ENCODE measurements at places on chromosomes 12 and 14. TPM values are rescaled to one million over a fixed set of nuclear protein-coding genes. Genes with fewer than 3 reads are reported as not detected.

LTB4R gene
- 13.6 TPM for total RNA-seq

GRCh38 chr14:65425885-65426284 is 13.4 kb downstream of the FUT8 start:
- ATAC-seq: no peak

GRCh38 chr12:130498589-130499385 is 161.1 kb downstream of the PIWIL1 start:
- no peak for ATAC-seq

DNA sequence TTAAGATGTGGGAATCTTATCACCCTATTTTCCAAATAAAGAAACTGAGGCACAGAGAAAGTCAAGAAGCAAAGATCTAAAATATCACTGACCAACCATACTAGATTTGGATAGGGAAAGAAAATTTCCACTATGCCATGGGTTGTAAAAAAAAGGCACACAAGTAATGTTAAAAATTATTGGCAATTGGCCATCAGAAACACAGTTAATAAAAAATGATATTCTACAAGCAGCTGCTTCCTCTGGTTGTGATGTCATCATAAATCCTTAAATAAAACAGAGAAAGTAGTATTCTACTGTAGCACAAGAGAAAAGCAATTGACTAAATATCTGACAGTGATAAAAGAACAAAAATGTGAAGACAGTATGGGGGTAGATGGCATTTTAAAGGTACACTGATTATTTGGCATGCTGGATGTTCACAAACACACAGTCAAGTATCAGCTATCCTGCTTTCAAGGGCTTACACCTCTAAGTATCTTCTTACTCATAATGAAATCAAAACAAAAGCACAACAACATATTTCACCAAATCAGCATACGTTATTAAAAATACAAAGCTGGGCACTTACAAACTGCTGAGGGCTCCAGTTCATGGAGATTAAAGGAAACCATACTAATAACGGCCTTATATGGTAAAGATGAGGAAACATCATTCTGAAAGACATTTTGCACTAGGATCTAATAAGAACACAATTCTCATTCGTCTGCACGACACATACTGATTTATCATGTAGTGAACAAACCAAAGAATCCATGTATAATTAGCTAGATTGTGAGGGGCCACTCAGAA is 45.7 kb downstream of the CORO1C start:
- peak; percentile 23 for ATAC-seq

All from motor neuron (in vitro differentiated cells).